Dorsolateral prefrontal cortex (tissue), 122 donors: ENCODE measurements at places on chromosomes 1 and 21.

DNA sequence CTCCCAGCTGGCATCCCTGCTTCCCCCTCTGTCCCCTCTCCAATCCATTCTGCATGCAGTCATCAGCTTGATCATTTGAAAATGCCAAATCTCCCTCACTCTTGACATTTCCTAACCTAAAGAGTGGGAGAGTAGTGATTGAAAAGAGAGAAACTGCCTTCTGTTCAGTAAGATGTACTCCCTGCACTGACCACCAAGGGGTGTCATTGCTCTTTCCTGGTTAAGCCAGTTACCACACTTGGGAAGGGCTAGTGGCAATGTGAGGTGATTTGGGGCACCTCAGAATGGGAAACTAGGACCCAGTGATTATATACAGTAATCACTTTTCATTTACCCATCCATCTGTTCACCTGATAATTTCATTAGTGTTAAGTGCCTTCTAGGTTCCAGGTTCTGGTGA is 6.9 kb upstream of the TMEM269 start:
- DNase-seq, result no peak

DNA sequence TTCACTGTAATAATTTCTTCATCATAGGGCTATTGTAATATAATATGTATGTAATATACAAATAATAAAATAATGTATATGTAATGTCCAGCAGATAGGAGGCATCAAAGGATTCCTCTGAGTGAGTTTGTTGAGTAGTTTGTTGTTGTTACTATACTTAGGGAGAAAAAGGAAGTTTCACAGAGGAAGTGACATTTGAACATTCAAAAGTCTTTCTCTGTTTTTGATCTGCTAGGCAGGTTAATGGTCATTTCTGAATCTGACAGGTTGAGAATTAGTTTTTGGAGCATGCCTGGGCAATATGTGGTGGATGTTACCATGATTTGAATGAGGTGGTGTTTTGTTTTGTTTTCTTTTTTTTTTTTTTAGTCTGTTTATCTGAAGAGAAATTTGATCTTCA is 102.1 kb downstream of the NRDC start:
- no peak for DNase-seq

- DNase-seq, result no peak
These were observed 609 bp downstream of the RWDD2B start for GRCh38 chr21:29018540-29018939.

GRCh38 chr1:96036763-96037162 is 684.8 kb upstream of the PTBP2 start:
- no peak for DNase-seq

DNA sequence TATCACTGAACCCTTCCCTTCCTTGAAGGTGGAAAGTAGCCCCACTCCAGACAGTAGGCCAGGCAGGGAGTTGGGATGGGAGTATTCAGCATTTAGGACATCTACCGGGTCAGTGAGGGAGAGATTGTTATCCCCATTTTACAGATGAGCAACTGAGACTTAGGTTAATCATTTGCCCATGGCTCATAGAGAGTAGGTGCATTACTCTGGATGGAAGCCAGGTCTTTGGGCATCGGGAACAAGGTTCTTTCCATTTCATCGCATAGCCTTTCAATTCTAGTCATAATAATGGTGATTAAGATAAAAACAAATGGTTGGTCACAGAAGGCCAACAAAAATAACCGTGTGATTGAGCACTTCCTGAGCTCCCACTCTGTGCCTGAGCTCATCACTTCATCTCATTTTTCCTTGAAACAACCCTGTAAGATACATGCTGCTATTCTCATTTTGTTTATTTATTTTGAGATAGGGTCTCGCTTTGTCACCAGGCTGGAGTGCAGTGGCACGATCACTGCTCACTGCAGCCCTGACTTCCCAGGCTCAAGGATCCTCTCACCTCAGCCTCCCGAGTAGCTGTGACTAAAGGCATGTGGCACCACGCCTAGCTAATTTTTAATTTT is 64.8 kb downstream of the NAV1 start:
- no peak for DNase-seq

GRCh38 chr1:3530926-3531818 is 76.7 kb downstream of the ARHGEF16 start:
- no peak for DNase-seq

GRCh38 chr1:205074513-205074912 is 9.7 kb downstream of the TMEM81 start:
- DNase-seq, result no peak
